ENCODE measurements at places on chromosomes 2 and 18. TPM values are rescaled to one million over a fixed set of nuclear protein-coding genes. Genes with fewer than 3 reads are reported as not detected.

GRCh38 chr18:44834867-44835469, 154.3 kb downstream of the SETBP1 start:
- no peak for DNase-seq

DNA sequence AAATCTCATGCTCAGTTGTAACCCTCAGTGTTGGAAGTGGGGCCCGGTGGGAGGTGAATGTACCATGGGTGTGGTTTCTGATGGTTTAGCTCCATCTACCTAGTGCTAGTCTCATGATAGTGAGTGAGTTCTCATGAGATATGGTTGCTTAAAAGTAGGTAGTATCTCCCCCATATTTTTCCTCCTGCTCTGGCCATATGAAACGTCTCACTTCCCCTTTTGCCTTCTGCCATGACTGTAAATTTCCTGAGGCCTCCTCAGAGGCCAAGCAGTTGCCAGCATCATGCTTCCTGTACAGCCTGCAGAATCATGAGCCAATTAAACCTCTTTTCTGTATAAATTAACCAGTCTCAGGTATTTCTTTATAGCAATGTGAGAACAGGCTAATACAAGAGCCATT, 62.8 kb upstream of the RNF152 start:
- DNase-seq, result no peak

GRCh38 chr18:45627204-45627526, 11.9 kb downstream of the SLC14A2 start:
- no peak for DNase-seq

GRCh38 chr18:10361660-10362059, 92.8 kb upstream of the APCDD1 start:
- DNase-seq, result no peak

GRCh38 chr2:40430776-40431599, 20.9 kb downstream of the SLC8A1 start:
- no peak for DNase-seq

DNA sequence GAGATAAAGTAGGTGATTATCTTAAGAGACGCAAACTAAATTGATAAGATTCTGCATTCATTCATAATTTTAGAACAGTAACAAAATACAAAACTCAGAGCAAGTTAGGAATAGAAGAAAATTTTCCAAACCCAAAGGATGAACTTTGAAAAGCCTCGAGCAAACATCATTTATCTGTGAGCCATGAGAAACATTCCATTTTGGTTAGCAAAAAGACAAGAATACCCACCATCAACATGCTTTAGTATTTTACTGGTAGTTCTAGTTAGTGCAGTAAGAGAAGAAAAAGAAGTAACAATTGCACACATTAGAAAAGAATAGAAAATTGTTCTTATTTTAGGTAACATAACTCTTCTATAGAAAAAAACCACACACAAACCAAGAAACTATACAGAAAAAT, 291.3 kb upstream of the TCF4 start:
- no peak for DNase-seq

- DNase-seq, result no peak
These were observed 9.8 kb downstream of the SERTAD2 start for GRCh38 chr2:64643838-64644457.

GRCh38 chr18:80184243-80184772, 63.0 kb downstream of the PARD6G start:
- no peak for DNase-seq

The DNAJC5G gene
- not detected for total RNA-seq

The FAM110C gene
- total RNA-seq, result not detected

The RPL31 gene
- total RNA-seq, result 647 TPM

The CFAP210 gene
- not detected for total RNA-seq

The ZNG1B gene
- total RNA-seq, result 30.7 TPM

Data from A172 (cell line).